ENCODE measurements at places on chromosomes 4 and X.

GRCh38 chr4:180792541-180792940, 1450.7 kb upstream of the TENM3 start:
- DNase-seq, result no peak

- no peak for DNase-seq
These were observed 13.0 kb upstream of the RHOH start for GRCh38 chr4:40183615-40184411.

DNA sequence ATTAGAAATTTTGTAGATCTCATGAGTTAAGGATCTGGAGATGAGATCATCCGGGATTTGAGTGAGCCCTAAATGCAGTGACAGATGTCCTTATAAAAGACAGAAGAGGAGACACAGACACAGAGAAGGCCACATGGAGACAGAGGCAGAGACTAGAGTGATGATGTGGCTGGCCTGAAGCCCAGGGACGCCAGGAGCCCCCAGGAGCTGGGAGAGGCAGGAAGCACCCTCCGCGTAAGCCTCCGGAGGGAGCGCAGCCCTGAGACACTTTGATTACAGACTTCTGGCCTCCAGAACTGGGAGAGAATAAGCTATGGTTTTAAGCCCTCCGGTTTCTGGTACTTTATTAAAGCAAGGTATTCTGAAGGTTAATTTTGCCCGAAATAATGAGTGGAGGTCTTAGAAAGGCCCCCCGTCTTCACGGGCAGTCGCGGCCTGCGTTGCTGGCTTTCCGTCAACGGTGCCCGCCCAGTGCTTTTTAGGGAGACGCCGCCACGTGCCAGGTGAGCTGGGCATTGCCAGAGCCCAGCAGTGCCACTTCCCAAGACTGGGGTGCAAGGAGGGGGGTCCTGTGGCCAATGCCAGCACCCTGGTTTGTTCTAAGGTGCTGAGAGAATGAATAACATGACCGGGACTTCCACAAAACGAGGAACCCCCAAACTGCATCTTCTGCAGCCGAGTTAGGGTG, 8.1 kb downstream of the DHRSX start:
- DNase-seq, result no peak

DNA sequence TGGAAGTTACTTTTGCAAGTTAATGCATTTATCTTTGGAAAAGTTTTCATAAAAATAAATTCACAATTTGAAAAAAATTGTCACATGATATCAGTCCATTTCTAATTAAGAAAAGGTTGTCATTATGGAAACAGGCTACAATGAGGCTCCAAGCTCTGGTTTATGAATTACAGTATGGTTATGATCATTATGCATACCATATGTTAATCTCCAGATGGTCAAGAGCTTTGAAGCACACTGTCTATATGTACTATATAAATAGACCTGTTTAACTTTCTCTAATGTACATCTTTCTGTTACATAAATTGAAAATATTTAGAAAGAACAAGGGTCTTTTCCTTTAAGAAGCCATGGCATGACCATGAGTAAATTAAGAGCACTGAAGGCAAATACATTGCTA, 2338.8 kb downstream of the PCDH7 start:
- no peak for DNase-seq

DNA sequence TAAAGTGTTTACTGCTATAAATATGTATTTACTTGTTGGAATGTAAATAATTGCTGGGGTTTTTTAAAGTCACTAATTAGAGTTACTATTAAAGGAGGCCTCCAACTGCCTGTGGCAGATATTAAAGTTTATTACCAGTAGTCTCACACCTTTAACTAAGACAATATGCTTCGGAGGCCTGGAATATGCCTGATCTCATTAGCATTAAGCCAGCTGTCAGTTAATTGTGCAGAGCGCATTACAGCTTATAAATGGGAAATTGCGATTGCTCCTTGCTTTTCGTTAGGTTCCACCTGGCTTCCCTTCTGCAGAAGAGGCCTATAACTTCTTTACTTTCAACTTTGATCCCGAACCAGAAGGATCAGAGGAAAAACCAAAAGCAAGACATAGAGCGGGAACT, 41.3 kb downstream of the CC2D2A start:
- DNase-seq, result no peak

GRCh38 chr4:15935504-15936402, 2.8 kb downstream of the FGFBP1 start:
- DNase-seq, result no peak

DNA sequence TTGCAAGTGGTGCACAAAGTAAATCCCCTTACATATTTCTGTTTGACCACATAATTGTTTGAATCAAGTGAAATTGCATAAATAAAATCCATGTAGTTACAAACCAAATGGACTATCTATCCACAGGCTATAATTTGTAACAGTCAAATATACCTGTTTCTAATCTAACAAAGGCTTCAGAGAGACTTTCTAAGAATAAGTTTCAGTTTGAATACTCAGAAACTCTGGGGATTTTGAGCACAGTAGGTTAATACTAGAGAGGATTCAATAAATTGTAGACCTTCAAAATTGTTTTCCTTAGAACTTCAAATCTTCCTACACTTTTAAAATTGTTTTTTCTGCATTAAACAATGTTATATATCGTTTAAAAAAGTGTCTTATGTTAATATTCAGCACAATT, 1250.1 kb downstream of the NLGN4X start:
- no peak for DNase-seq

- DNase-seq, result no peak
These were observed 25.6 kb downstream of the SLC16A2 start for GRCh38 chrX:74446876-74447275.

DNA sequence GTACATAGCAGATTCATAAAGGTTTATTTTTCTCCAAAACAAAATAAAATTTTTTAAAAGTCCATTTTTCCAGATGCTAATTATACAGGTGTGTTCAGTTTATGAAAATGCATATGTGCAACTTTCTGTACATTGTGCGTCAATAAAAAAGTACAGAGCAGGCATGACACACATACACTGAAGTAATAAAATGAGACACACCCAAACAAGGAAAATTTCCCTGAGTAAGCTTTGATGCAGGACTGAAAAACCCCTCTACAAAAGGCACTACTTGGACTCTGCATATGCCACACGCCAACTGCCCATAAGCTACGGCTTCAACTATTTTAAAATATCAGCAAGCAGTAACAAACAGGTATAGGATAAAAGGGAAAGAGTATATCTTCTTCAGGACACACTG, 13.8 kb downstream of the ARAP2 start:
- no peak for DNase-seq

DNA sequence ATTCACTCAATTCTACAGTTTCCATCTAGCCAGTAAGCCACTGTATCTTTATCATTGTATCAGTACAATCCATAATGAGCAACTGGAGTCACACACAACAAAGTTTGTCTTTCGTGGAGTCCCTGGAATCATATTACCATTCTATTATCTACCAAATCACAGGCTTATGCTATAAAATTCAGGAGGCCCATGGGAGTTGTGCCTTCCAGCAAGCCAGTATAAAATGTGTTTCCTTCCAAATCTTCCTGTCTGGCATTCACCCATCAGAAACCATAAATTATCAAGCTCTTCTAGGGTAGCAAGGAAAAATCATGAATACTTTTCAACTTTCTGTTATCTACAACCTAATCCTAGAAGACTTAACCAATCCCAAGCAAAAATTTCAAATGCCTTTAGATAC, 1383.3 kb upstream of the PCDH7 start:
- DNase-seq, result no peak

- DNase-seq, result peak; percentile 33
These were observed 24.9 kb upstream of the ZDHHC15 start for GRCh38 chrX:75547783-75548182.

- peak; percentile 83 for DNase-seq
These were observed 134.2 kb downstream of the CHIC2 start for GRCh38 chr4:53929955-53930798.

GRCh38 chr4:134879019-134879418, 677.4 kb upstream of the PABPC4L start:
- no peak for DNase-seq

DNA sequence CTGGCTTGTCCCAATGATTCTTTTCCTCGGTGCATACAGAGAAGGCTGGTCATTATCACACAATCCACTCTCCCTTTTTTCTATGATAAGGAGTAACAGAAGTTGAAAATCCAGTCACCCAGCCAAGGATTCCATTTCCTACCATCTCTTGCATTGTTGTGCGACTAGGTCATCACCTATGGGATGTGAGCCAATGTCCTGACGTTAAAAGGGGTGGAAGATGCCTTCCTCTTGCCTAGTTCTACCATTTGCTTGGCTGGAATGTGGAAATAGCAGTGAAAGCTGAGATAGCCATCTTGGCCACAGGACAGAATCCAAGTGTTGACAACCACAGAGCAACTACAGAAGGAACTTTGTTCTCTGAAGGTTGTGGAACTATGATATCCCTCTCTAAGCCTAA, 132.2 kb upstream of the KIT start:
- DNase-seq, result no peak

DNA sequence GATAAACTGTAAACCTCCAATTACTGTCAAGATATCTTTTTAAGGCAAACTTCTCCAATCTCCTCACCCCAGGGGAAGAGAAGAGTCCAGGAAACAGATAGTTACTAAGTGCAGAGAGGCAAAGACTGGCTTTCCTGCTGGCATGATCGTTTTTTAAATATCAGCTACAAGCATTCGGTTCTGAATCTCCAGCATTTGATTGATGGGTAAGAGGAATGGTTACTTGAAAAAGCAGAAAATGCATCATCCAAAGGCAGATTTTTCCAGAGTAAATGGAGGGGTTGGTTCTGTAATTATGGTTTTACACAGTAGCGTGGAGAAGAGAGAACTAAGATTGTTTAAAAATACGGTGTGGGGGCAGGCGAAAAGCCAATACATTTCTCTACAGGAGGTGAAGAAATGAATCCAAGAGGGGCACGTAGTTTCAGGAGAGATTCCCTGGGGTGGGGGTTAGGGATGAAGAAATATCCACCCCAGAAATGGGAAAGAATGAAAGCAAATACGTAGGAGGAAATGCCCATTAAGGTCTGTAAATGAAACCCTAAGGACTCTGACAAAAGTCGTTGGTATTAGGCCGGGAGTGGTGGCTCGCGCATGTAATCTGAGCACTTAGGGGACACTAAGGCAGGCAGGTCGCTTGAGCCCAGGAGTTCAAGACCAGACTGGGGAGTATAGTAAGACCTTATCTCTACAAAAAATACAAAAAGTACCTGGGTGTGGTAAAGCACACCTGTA, 248.3 kb downstream of the DHRSX start:
- DNase-seq, result no peak

- no peak for DNase-seq
These were observed 637.2 kb upstream of the CPEB2 start for GRCh38 chr4:14364953-14365536.

- DNase-seq, result peak; percentile 46
These were observed at the start of gene SHROOM2 for GRCh38 chrX:9785944-9786797. Gene SHROOM2 (plus strand): TSS chrX:9786429. CDS start chrX:9786546, 117 bp downstream.

- no peak for DNase-seq
These were observed 689 bp downstream of the NR0B1 start for GRCh38 chrX:30308263-30309138.

DNA sequence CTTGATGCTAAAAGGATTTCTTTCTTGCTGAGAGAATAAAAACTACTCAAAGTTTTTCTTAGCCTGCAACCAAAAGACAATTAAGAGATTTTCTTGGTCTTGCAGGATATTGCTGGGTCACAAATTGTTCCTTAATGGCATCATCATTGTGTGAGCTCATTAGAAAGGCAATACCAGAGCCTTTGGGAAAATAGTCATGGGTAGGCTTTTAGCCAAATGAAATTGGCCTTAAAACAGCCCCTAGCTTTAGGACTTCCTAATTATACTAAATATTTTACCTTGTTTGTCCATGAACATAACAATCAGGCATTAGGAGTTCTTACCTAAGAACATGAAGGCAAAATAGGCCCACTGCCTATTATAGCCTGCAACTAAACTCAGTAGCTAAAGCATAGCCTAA, 10.4 kb upstream of the FAM13A start:
- no peak for DNase-seq

GRCh38 chr4:78585633-78586032, 34.1 kb downstream of the ANXA3 start:
- no peak for DNase-seq

Measured in left hindlimb (tissue), 1 donor.